ENCODE measurements at places on chromosomes 3 and 15. TPM values are rescaled to one million over a fixed set of nuclear protein-coding genes. Genes with fewer than 3 reads are reported as not detected.

DNA sequence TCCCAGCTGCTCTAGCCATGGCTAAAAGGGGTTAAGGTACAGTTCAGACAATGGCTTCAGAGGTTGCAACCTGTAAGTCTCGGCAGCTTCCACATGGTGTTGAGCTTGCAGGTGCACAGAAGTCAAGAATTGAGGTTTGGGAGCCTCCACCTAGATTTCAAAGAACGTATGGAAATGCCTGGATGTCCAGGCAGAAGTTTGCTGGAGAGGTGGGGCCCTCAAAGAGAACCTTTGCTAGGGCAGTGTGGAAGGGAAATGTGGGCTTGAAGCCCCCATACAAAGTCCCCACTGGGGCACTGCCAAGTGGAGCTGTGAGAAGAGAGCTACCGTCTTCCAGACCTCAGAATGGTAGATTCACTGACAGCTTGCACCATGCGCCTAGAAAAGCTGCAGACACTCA is 73.7 kb downstream of the STT3B start:
- no peak for DNase-seq
- H3K27me3 ChIP-seq = no peaks in the 10 kb centered on the region
- H3K4me3 ChIP-seq = no peak overlapping the region
- H3K4me1 ChIP-seq = no peaks in the 10 kb centered on the region
- peaks cover 2% of the 10 kb centered on the region for H3K36me3 ChIP-seq

XCR1 gene
- total RNA-seq = 1.4 TPM

DNA sequence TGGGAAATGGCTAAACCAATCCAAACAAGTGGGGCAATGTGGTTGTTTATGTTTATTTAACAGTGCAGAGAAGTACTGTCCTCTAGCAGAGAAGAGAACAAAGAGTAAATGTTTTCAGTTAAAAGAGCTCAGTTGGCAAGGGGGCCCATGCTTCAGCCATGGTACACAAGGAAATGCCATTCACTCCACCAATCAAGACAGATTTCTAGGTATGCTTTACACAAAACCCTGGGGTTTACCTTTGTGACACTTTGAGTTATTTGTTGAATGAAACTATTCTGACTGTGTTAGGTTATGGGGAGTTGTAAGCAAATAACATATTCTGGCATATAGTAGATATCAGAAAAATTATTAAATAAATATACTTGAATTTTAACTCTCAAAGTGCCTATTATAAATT is 228.5 kb upstream of the MME start:
- no peaks in the 10 kb centered on the region for H3K27me3 ChIP-seq
- no peaks in the 10 kb centered on the region for H3K36me3 ChIP-seq
- H3K4me3 ChIP-seq = no peak overlapping the region
- no peaks in the 10 kb centered on the region for H3K4me1 ChIP-seq
- no peak for DNase-seq
- no peak overlapping the region for H3K27ac ChIP-seq

GRCh38 chr3:82791241-82791640 is 1029.8 kb upstream of the GBE1 start:
- no peak overlapping the region for H3K27ac ChIP-seq
- no peaks in the 10 kb centered on the region for H3K27me3 ChIP-seq
- no peaks in the 10 kb centered on the region for H3K4me1 ChIP-seq
- DNase-seq = no peak
- no peaks in the 10 kb centered on the region for H3K36me3 ChIP-seq

IMPDH2 gene
- 132 TPM for total RNA-seq

STAC gene
- total RNA-seq = 6.2 TPM

SHC4 gene
- total RNA-seq = 0.50 TPM

IL5RA gene
- 1.1 TPM for total RNA-seq

DNA sequence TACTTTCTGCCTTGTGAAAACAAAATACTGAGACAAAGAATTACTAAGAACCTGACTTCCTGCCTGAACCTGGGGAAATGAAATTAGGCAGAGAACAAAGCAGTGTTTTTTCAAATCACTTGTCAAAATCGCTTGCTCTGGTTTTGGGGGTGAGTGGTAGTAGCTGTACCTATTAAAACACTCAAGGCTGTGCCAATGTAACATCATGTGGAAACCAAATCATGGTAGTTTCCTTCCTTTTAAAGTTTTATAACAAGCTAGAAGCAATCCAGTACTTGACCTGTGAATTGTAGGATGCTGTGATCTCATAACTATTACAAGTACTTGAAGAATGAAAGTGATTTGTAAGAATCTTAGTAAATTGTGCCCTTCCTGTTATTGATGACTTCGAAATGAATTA is 6.7 kb downstream of the CMTM8 start:
- H3K27me3 ChIP-seq = no peaks in the 10 kb centered on the region
- no peak for DNase-seq
- no peak overlapping the region for H3K27ac ChIP-seq
- no peaks in the 10 kb centered on the region for H3K4me1 ChIP-seq
- H3K36me3 ChIP-seq = no peaks in the 10 kb centered on the region

DNA sequence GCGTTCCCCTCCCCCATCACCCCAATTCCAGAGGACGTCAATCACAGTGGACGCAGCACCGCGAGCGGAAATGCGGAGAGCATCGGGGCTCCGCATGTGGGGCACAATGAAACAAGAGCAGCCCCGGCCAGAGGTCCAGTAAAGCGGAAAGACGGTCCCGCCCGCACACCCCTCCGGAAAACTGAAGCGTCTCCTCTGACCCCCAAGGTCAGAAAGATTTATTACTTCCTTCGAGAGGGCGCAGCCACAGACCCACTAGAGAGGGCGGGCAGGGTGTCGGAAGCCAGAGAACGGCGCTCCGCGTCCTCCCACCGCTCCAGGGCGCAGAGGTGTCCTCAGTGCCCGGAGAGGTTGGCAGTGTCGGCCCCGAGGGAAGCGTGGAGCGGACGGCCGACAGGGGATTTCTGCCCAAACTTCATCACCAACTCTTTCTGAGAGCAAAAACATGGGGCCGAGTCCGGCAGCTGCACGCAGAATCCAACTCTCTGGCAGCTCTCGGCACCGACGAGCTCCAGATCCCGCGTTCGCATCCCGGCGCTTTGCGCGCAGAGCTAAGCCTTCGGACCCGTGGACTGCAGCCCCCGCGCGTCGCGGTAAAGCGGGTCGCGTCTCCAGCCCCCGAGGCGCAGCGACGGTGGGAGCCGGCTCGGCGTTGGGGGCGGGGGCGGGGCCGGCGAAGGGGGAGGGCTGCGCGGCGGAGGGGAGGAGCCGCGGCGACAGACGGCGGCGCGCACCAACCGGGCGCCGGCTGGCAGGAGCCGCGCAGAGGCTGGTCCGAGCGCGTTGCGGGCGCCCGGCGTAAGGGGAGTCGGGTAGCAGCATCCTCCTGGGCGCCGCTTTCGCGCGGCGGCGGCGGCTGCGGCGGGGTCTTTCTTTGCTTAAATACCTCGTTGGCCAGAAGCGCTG is at the start of gene CHST2:
CHST2 (plus strand) TSS at position 763 of the 906 bp plus-strand sequence. CDS start 1,046 bp downstream, outside the sequence.
- H3K4me1 ChIP-seq = peaks cover 3% of the 10 kb centered on the region
- peak within 1 kb of the TSS; percentile 81 for H3K4me3 ChIP-seq
- H3K27me3 ChIP-seq = no peaks in the 10 kb centered on the region
- H3K36me3 ChIP-seq = no peaks in the 10 kb centered on the region
- peak; percentile 88 for DNase-seq

CNTN3 gene
- 3.8 TPM for total RNA-seq

- H3K27ac ChIP-seq = no peak overlapping the region
- no peaks in the 10 kb centered on the region for H3K4me1 ChIP-seq
- H3K27me3 ChIP-seq = no peaks in the 10 kb centered on the region
- no peaks in the 10 kb centered on the region for H3K36me3 ChIP-seq
These were observed 32.2 kb upstream of the CDCP1 start for GRCh38 chr3:45178183-45179023.

SCG3 gene
- total RNA-seq = 0.13 TPM

DNA sequence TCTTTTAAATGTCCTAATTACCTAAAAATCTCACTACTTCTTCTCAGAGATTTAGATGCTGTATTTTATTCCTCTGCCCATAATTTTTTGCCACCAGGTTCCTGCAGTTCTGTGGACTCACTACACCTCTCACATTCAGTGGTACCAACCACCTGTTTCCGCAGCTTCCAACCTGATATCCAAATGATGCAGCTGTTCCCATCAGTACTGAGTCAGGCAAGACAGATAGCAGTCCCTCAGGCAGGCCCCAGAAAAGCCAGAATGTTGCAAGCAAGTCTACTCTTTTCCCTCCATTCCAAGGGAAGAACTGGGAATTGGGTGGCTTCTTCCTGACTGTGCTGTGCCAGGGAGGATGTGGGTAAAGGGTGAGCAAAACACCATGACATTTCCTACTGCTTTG is 39.0 kb downstream of the MNS1 start:
- no peaks in the 10 kb centered on the region for H3K27me3 ChIP-seq
- H3K4me3 ChIP-seq = no peak overlapping the region
- H3K4me1 ChIP-seq = no peaks in the 10 kb centered on the region
- no peak for DNase-seq

OSTN gene
- not detected for total RNA-seq

DNA sequence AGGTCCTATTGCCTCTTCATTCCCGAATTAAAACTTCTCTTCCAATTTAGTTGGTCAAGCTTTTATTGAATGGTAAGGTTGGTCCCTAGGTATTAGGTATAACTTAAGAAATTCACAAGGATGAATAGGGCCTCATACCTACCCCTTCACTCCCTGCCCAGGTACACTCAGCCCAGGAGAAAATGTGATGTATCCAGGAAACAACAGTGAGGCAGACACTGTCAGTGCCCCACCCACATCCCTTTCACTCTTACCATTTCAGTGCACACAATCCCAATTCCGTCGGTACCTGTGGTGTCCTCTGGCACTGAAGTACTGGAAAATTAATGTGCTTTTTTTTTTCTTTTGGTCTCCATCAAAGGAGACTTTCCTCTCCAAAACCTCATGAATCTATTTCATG is 10.5 kb upstream of the C3orf49 start:
- H3K27me3 ChIP-seq = no peaks in the 10 kb centered on the region
- DNase-seq = no peak
- H3K36me3 ChIP-seq = no peaks in the 10 kb centered on the region
- no peak overlapping the region for H3K27ac ChIP-seq
- H3K4me3 ChIP-seq = no peak overlapping the region

DNA sequence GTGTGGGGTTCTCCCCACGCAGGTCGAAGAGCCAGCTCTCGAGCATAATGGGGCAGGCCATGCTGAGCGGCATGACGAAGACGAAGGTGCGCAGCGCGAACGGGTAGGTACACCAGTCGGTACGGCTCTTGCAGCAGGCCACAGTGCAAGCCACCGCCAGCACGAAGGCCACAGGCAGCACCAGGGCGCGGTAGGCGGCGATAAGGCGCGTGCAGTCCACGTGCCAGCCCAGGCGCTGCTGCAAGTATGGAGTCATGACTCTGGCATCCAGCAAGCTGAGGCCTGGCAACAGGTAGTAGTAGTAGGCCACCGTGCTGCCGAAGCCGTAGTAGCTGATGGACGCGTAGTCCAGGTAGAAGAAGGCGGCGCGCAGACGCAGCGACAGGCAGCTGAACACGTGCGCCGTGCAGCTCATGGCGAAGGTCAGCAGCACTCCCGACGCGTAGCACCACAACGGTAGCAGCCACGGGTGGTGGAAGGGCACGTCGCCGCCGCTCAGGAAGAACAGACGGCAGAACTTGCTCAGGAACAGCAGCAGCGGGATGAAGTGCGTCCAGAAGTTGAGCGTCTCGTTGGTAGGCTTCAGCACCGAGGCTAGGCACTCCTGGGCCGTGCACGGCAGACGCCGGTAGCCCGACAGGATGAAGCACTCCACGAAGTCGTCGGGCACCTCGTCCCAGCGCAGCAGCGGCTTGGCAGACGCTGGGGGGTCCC is 797 bp downstream of the PAQR9 start:
- H3K27me3 ChIP-seq = peaks cover 6% of the 10 kb centered on the region
- H3K4me3 ChIP-seq = no peak overlapping the region
- H3K4me1 ChIP-seq = no peaks in the 10 kb centered on the region
- no peaks in the 10 kb centered on the region for H3K36me3 ChIP-seq
- no peak overlapping the region for H3K27ac ChIP-seq

GRCh38 chr3:106206146-106206545 is 337.3 kb upstream of the CBLB start:
- DNase-seq = no peak
- no peak overlapping the region for H3K4me3 ChIP-seq
- no peak overlapping the region for H3K27ac ChIP-seq
- no peaks in the 10 kb centered on the region for H3K36me3 ChIP-seq

DNA sequence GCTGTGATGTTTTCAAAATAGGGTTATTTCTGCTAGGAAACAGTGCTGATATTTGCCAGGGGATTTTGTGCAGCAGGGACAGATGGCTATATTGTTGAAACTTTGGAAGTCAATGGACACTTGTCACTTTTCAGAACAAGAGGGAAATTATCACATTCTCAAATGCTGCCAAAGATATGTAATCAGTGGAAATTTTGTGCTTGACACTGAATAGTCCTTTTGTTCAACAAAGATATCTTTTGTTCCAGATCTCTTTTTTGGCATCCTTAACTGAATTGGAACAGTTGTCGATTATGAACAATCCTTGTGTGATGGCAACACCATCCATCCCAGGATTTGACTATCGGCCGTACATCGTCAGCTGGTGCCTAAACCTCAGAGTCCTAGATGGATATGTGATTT is 7.8 kb downstream of the CEP97 start:
- no peak overlapping the region for H3K27ac ChIP-seq
- H3K4me3 ChIP-seq = no peak overlapping the region
- H3K36me3 ChIP-seq = peaks cover 11% of the 10 kb centered on the region
- H3K4me1 ChIP-seq = no peaks in the 10 kb centered on the region
- DNase-seq = no peak

PLSCR4 gene
- 33.0 TPM for total RNA-seq

DNA sequence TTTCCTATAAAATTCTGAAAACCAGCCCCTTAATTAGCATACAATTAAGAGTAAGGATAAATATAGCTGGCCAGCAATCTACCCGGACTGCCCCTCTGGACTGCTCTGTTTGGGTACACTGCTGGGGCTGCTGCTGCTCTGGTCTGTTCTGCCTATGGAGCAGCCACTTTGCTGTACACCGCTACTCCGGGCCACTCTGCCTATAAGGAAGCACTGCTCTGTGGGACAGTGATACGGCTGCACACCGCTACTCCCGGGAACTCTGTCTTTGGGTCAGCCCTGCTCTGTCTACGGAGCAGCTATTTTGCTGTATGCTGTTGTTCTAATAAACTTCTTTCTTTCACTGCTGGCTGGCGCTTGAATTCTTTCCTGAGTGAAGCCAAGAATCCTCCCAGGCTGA is 316.5 kb upstream of the PLSCR5 start:
- no peak overlapping the region for H3K4me3 ChIP-seq
- DNase-seq = no peak
- no peaks in the 10 kb centered on the region for H3K36me3 ChIP-seq

PTPRG gene
- 154 TPM for total RNA-seq

- no peak overlapping the region for H3K4me3 ChIP-seq
- no peaks in the 10 kb centered on the region for H3K36me3 ChIP-seq
- no peak overlapping the region for H3K27ac ChIP-seq
- no peaks in the 10 kb centered on the region for H3K4me1 ChIP-seq
These were observed 271.0 kb downstream of the GABRG3 start for GRCh38 chr15:27241943-27242342.

All from kidney (tissue), 22 donors.